Chondrocyte (in vitro differentiated cells): ENCODE measurements at places on chromosomes 1 and 21. TPM values are rescaled to one million over a fixed set of nuclear protein-coding genes. Genes with fewer than 3 reads are reported as not detected.

Gene KCNJ9
- not detected in 3 replicates for total RNA-seq

Gene HMCN1
- total RNA-seq, result 80.0 to 178 TPM (median 81.6 TPM) in 3 replicates

Gene CCDC181
- total RNA-seq, result 0.80 to 1.2 TPM (median 0.90 TPM) in 3 replicates

Gene LCE6A
- total RNA-seq, result not detected in 3 replicates

DNA sequence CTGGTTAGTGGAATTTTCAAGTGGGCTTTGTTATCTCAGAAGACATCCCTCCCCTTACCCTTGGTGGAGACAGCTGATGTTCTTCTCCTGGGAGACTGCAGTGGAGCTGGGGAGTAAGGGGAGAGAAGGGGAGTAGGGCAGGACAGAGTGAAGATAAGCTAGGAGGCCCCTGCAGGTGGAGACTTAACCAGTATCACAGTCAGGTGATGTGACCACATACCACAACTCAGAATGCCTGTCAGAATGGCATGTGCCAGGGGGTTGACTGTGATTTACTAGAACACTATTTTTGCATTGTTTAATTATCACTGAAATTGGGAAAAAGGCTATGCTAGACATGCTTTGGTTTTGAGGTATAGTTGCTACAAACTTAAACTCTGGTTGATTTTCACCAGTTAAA, 124.6 kb downstream of the NRDC start:
- no peak for DNase-seq
- no peak overlapping the region for H3K4me3 ChIP-seq
- H3K4me1 ChIP-seq, result peaks cover 56% of the 10 kb centered on the region

DNA sequence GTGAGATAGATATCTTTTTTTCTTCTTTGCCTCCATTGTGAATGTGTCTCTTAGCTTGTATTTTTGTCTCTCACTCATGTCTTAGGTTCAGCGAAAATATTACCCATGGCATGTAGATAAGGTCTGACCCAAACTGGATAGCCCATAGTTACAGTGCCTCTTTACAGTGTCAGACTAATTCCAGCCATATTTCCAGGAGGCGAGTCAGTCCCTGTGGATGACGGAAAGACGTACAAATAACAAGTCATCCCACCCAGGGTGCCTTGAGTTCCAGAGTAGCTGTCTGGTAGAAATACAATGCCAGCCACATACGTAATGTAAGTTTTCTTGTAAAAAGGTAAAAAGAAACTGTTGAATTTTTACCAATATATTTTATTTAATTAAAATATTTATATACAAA, 157.3 kb downstream of the ZNF281 start:
- no peaks in the 10 kb centered on the region for H3K36me3 ChIP-seq
- peaks cover 4% of the 10 kb centered on the region for H3K27me3 ChIP-seq
- no peak overlapping the region for H3K4me3 ChIP-seq
- DNase-seq, result no peak
- peak overlapping the region; percentile 55 for H3K27ac ChIP-seq
- H3K4me1 ChIP-seq, result peaks cover 10% of the 10 kb centered on the region

GRCh38 chr1:91883470-91883869, 2.5 kb downstream of the TGFBR3 start:
- no peak overlapping the region for H3K27ac ChIP-seq
- H3K4me3 ChIP-seq, result no peak overlapping the region
- no peak for DNase-seq
- peaks cover 10% of the 10 kb centered on the region for H3K27me3 ChIP-seq
- peaks cover 19% of the 10 kb centered on the region for H3K4me1 ChIP-seq
- no peaks in the 10 kb centered on the region for H3K36me3 ChIP-seq

- no peak for DNase-seq
- no peaks in the 10 kb centered on the region for H3K4me1 ChIP-seq
- H3K27ac ChIP-seq, result no peak overlapping the region
- no peaks in the 10 kb centered on the region for H3K27me3 ChIP-seq
Observed at GRCh38 chr1:243465081-243465480, 209.2 kb downstream of the SDCCAG8 start.

DNA sequence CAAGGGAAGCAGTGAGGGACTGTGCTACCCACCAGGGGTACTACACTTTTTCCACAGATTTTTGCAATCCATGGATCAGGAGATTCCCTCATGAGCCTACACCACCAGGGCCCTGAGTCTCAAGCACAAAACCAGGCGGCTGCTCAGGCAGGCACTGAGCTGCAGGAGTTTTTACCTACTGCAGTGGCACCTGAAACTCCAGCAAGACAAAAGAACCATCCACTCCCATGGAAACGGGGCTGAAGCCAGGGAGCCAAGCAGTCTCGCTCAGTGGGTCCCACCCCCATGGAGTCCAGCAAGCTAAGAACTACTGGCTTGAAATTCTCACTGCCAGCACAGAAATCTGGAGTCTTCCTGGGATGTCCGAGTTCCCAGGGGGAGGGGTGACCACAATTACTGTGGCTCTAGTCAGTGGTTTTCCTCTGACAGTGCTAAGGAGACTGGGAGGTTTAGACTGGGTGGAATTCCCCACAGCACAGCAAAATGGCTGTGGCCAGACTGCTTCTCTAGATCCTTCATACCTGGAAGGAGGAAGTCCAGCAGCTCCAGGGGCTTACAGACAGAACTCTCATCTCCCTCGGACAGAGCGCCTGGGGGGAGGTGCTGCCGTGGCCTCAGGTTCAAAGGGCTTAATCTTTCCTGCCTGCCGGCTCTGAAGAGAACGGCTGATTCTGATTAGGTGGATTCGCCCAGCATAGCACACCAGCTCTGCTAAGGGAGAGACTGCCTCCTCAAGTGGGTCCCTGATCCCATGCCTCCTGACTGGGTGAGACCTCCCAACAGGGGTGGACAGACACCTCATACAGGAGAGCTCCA, 437.8 kb downstream of the LTN1 start:
- no peaks in the 10 kb centered on the region for H3K4me1 ChIP-seq
- no peak overlapping the region for H3K27ac ChIP-seq
- H3K27me3 ChIP-seq, result peaks cover 2% of the 10 kb centered on the region
- no peak overlapping the region for H3K4me3 ChIP-seq
- H3K36me3 ChIP-seq, result peaks cover 5% of the 10 kb centered on the region

GRCh38 chr1:93816970-93817678, 61.9 kb downstream of the DNTTIP2 start:
- H3K4me1 ChIP-seq, result peaks cover 62% of the 10 kb centered on the region
- H3K27ac ChIP-seq, result peak overlapping the region; percentile 68
- no peaks in the 10 kb centered on the region for H3K36me3 ChIP-seq
- no peaks in the 10 kb centered on the region for H3K27me3 ChIP-seq
- DNase-seq, result no peak

GRCh38 chr1:8158995-8159394, 132.9 kb upstream of the ERRFI1 start:
- no peak for DNase-seq
- H3K27me3 ChIP-seq, result no peaks in the 10 kb centered on the region
- H3K4me1 ChIP-seq, result peaks cover 8% of the 10 kb centered on the region
- H3K4me3 ChIP-seq, result no peak overlapping the region

- no peaks in the 10 kb centered on the region for H3K4me1 ChIP-seq
- DNase-seq, result no peak
- no peaks in the 10 kb centered on the region for H3K27me3 ChIP-seq
Observed at GRCh38 chr1:189659731-189660130, 817.9 kb downstream of the BRINP3 start.

- H3K27ac ChIP-seq, result no peak overlapping the region
- DNase-seq, result no peak
- peaks cover 29% of the 10 kb centered on the region for H3K4me1 ChIP-seq
- no peak overlapping the region for H3K4me3 ChIP-seq
- peaks cover 2% of the 10 kb centered on the region for H3K36me3 ChIP-seq
- H3K27me3 ChIP-seq, result no peaks in the 10 kb centered on the region
Observed at GRCh38 chr1:94992161-94992560, 65.3 kb upstream of the CNN3 start.

DNA sequence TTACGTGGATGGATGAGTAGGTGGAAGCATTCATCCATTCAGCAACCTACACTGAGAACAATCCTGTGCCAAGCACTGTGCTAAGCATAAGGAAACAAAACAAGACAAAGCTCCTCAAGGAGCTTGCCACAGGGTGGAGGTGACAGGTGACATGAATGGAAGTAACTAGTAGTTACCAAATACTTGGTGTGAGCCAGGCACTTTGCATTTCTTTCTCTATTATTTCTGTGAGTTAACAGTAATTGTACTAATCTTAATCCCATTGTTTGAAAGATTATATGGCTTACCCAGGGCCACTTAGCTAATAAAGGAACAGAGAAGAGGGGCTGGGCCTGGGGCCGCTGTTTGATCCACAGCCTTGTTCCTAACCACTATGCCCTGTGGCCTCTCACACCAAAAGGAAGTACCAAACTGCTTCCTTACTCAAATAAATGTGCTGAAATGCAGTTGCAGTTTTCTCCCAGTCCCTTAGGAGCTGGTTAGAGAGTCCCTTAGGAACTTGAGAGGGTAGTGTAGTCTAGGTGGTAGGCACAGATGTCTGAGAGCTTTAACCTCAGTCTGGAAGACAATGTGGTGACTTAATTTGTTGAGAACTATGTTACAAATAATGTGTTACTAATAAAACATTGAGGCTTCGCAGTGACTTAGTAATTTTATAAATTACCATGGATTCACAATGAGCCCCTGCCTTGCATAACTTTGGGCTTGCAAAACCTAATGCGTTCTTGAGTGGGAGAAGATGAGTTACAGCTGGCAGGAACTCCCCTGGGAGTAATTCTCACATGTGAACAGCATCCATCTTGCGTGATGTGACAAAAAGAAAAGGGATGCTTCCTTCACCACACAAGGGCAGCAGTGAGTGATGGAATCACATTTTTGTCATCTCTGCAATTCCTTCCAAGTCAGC, 69.8 kb downstream of the MPZL1 start:
- peaks cover 54% of the 10 kb centered on the region for H3K4me1 ChIP-seq
- H3K4me3 ChIP-seq, result no peak overlapping the region
- H3K27ac ChIP-seq, result peak overlapping the region; percentile 86
- no peaks in the 10 kb centered on the region for H3K27me3 ChIP-seq
- no peak for DNase-seq
- peaks cover 29% of the 10 kb centered on the region for H3K36me3 ChIP-seq

GRCh38 chr1:27001570-27002360, 8.3 kb downstream of the TRNP1 start:
- DNase-seq, result no peak
- peaks cover 85% of the 10 kb centered on the region for H3K4me1 ChIP-seq
- peaks cover 8% of the 10 kb centered on the region for H3K36me3 ChIP-seq
- H3K27me3 ChIP-seq, result no peaks in the 10 kb centered on the region
